ENCODE measurements at places on chromosomes 5 and 9.
A peak's percentile ranks its signal among the peaks of the same experiment; 100 is the strongest.

- no peak for DNase-seq
These were observed 199.8 kb upstream of the MAP3K1 start for GRCh38 chr5:56615361-56616153.

DNA sequence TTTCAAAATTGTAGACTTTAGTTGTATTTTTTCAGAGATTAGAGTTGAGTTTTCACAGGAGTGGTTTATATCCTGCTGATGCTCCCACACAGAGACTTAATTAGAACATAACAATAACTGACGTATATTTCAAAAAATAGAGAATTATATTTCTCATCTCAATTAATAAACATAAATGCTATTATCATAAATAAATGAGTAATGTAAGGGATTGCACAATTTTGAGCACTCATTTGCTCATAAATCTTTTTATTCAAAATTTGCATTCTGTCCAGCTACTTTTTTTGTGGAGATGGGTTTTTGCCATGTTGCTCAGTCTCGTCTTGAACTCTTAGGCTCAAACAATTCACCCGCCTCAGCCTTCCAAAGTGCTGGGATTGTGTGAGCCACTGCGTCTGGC, 515.7 kb upstream of the RORB start:
- no peak for DNase-seq

DNA sequence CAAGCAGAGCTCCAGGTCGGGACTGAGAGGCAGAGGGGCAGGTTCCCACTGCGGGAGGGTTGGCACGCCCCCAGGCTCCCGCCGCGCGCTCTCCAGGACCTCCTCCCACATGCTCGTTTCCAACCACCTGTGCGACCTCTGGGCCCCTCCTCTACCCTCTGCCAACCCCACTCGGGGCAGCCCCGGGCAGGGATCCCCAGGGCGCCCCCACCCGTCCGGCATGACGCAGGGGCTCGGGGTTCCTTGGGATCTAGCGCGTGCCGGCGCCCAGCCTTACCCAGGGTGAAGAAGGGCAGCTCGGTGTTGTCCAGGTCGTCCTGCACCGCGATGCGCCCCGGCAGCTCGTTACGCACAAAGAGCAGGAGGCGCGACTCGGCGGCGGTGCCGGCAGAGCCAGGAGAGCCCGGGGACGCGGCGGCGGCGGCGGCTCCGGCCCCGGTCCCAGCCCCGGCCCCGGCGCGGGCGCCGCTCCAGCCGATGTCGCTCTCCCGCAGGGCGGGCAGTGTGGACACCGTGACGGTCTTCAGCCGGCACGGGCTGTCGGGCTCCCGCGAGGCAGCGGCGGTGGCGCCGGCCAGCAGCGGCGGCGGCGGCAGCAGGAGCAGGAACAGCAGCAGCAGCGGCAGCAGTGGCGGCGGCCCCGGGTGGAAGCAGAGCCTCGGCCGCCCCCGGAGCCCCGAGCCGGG, 494 bp downstream of the ASTN2 start:
- DNase-seq = peak; percentile 15

DNA sequence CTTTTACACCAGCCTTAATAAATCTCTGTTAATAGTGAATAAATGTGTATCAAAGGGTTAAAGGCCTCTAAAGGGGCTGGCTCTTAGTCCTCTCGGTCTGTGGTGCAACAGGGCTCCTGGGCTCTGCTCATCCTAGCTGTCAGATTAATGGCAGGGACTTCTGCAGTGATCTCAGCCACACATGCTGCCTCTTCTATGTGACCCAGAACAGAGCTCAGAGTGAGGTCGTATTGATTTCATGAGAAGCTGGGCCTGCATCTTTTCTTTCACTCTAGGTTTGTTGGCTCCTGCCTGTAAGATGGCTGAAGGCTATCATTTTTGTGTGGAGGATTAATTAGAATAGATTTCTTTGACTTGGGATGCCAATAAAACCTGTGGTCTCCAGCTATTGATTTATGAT, 165.0 kb upstream of the GLRA1 start:
- DNase-seq = no peak

GRCh38 chr5:125554355-125554754, 807.9 kb upstream of the ZNF608 start:
- no peak for DNase-seq

All from AG08395 (cell line).